ENCODE measurements at places on chromosomes 7 and 10.

DNA sequence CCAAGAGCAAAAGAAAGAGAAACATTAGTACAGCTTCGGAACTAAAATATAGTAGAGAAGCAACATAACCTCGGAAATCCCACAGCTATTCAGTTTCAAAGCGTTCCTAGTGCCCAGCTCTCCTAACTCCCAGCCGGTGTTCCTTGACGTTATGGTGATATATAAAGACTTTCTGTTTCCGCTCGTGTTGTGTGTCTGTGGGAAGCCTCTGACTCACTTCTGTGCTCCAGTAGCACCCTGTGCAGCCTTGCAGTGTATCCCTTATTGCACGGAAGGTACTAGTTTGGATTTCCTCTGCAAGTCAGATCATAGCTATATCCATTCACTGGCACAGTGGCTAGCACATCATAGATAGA, 535 bp downstream of the ASAH2B start:
- no peak for DNase-seq

DNA sequence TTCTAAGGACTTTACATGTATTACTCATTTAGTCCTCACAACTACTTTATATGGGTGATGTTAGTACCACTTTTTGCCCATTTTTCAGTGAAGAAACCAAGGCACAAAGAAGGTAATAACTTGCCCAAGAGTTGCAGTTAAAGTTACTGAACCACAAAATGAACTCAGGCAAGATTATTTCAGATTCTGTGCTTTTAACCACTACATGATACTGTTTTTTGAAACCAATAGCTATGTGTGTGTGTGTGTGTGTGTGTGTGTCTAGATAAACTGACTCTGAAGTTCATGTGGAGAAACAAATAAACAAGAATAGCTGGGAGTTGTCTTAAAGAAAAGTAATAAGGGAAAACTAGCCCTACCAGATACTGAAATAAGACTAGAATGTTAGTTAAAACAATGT, 60.8 kb upstream of the OIT3 start:
- no peak for DNase-seq

GRCh38 chr10:111278266-111278665, 201.4 kb downstream of the ADRA2A start:
- DNase-seq: no peak

GRCh38 chr7:157250605-157251228, 86.1 kb upstream of the DNAJB6 start:
- DNase-seq: no peak

DNA sequence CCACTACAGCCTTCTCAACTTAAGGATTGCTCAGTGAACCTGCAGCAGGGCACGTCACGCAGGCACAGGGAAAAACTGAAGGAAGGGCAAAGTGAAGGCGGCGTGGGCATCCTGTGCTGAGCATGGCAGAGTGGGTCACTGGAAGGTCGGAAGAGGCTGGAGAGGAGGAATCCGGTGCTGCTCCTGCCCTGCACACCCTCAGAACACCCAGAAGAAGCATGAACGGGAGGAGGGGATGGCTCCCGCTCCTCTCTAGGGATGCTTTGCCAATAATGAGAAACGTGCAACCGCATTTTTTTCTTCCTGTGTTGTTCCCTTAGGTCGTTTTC, 175.1 kb downstream of the TNS3 start:
- no peak for DNase-seq

DNA sequence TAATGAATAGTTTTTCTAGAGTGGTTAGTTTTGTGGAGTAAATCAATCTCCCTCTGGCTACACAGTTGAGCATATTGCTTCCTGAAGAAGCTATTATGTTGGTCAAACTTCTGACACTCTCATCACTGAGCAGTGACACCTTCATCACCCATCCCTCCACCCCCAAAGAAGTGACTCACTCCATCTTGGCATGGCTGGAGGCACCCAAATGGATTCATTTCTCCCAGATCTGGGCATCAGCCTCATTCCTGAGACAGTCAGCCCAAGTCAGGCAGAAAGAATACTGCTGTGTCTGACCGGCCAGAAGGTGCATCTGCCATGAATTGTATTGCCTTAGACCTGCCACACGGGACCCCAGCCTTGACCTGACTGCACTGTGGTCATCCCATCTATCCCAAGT, 117.0 kb upstream of the HABP2 start:
- no peak for DNase-seq

- DNase-seq: no peak
Observed at GRCh38 chr10:13891128-13892000, 304.6 kb downstream of the PRPF18 start.

GRCh38 chr7:23373151-23374004, 74.2 kb downstream of the MALSU1 start:
- no peak for DNase-seq

- DNase-seq: no peak
Observed at GRCh38 chr7:832167-832967, at the start of gene SUN1. Gene SUN1 (plus strand): TSS chr7:832476. CDS start chr7:832525, 49 bp downstream.

DNA sequence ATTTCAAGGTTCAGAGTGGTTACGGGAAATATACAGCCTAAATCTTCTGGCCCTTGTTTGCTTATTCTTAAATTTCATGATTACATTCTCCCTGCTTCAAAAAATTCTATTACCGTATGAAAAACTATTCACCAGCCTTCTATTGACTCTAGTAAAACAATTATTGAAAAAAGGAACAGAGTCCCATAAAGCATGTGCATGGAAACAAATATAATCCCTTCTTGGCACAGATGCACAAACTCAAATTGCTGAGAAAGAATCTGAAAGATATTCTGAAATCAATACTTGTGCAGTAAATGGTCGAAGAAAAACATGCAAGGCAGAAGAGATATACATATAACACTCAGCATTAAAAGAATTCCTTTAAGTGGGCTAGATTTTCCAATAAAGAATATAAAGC, 83.6 kb downstream of the LRRN3 start:
- no peak for DNase-seq

DNA sequence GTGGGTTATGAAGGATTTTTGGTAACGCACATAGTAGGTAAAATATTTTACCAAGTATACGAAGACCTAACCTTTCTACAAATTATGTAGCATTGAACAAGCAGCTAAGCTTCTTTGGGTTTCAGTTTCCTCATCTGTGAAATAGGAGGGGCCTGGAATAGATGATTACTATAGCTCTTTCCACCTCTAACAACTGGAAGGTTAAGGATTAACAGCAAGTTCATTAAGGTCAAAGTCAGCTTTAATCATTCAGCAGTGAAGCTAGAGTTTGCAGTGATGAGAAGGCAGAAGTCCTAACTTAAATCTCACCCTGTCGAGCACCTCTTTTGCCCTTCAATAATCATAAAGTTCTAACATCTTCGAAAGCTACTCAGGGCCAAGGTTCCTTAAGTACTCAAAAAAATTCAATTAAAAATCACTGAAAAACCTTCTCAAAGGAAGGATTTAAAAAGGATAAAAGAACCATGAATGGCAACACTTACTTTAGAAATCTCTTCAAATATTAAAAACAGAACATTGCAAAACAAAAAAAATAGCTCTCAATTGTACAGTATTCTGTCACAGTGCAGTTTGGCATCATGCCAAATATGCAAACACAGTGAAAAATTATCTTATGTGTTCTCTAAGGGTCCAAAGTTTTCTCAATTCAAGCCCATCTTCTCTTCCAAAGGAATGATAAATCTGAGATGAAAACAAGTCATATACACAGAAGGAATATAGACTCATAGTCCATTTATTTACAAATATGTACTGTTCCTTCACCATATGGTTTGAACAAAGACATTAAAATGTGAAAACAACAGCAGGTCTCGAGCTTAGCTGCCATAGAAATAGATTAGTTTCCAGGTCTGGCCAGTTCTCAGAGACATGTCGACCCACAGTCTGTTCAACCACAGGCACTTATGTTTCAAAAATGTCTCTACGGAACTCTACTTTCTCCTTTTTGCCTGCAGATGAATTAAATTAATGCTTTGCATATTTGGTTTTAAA, 152.0 kb upstream of the SLC13A1 start:
- DNase-seq: no peak

- no peak for DNase-seq
Observed at GRCh38 chr7:32175099-32175498, 104.9 kb upstream of the PDE1C start.

DNA sequence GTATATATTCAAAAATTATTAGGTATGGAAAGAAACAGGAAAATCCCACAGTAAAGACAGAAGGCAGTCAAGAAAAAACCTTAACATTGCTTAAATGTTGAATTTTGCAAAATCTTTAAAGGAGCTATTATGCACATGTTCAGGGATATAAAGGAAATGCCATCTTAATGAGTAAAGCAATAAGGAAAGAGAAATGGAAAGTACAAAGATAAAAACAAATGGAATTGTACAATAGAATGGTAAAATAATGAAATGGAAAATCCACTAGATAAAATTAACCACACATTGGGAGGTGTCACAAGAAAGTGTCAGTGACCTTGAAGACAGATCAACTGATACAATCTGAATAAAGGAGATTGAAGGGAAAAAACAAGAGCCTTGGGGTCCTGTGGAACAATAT, 82.0 kb downstream of the KIF20B start:
- DNase-seq: no peak

GRCh38 chr10:97277551-97277950, 14.9 kb downstream of the ARHGAP19 start:
- DNase-seq: no peak

DNA sequence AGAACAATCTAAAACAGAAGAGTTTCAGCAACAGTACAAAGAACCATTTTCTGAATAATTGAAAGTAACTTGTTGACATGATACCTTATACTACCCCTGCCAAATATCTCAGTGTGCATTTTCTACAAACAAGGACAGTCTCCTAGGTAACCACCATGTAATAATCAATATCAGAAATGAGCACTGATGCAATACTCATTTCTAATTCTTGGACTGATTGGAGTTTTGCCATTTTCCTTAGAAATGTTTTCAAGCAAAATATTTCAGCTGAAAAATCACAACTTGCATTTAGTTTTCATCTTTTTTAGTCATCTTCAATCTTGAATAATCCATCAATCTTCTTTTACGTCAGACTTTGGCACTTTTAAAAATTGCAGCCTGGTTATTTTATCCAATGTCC, 420.2 kb downstream of the CDC14C start:
- DNase-seq: no peak

DNA sequence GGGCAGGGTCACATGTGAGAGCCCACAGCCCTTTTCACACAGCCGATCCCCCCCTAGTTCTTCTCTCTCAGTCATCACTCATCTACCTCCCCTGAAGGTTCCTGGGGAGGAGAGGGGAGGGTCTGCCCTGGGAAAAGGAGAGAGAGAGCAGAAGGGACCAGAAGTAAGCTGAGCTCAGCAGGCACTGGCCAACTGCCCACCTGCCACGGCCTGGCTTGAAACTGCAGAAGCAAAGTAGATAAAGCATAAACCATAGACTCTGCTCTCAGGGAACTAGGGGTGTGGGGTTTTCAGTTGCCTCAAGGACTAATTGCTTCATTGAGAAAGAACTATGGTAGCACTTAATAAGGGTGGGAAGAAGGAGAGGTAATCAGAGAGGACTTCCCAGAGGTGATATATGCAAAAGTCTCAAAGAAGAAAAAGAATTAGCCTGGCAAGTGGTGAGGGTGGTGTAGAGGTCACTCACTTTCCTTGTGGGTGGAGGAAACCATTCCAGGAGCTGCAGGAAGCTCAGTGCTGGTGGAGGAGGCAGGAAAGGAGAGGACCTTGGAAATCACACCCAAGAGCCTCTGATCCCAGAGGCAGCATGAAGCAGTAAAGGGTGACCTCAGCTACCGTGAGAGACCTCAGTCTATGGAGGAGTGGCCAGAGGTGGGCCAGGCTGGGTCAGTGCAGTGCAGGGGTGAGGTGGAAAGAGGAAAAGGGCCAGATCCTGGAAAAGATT, 17.2 kb downstream of the PILRA start:
- DNase-seq: no peak

DNA sequence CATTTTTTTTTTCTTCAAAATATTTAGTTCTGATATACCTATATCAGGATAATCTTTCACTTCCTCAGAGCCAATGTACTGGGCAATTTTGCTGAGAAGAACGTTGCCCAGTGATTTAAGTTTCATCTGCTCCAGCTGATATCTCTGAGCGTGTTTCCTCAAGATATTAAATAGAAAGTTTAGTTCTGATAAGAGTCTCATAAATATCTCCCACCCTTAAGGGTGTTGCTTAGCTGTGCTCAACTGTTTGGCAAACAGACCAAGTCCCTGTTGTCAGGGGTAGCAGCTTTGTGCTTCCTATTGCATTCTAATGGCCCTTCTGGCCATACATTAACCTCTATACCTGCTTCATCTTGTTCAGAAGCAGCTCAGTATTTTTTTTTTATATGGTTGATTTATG, 84.7 kb upstream of the GPR141 start:
- no peak for DNase-seq

DNA sequence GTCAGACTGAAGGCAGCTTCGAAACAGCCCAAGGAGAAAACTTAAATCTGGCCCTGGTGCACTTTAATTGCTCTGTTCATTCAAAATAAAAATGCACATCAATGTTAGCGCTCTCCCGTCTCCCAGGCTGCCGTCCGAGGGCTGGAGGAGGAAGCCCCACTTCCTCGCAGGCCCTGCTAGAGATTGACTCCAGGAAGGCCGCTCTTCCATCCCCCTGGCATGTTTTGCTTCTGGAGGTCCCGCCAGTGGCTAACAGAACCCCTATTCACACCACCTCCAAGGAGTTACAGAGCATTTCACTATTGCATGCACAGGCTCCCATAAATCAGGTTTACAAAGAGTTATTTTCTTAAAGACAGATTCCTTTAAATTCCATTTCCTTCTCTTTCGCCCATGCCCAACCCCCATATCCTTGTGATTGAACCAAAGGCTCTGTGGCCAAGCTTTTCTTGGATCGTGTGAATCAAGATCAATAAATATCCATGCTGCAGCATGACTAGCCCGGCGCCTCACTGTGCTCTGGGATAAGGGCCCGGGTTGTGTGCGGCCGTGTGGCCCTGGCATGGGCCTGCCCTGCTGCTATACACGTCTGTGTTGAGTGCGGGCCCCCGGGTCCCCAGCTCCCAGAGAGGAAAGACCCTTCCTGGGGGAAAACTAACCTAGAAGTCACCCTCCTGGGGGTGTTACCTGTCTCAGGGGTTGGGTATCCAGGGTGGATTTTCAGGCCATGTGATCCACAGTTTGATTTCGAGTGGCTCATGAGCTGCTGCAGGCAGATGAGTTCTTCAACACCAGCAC, 118.7 kb upstream of the GDF10 start:
- DNase-seq: no peak

- no peak for DNase-seq
Observed at GRCh38 chr7:85154282-85154937, 32.4 kb downstream of the SEMA3D start.

GRCh38 chr7:39674406-39674805, 51.0 kb downstream of the RALA start:
- no peak for DNase-seq

DNA sequence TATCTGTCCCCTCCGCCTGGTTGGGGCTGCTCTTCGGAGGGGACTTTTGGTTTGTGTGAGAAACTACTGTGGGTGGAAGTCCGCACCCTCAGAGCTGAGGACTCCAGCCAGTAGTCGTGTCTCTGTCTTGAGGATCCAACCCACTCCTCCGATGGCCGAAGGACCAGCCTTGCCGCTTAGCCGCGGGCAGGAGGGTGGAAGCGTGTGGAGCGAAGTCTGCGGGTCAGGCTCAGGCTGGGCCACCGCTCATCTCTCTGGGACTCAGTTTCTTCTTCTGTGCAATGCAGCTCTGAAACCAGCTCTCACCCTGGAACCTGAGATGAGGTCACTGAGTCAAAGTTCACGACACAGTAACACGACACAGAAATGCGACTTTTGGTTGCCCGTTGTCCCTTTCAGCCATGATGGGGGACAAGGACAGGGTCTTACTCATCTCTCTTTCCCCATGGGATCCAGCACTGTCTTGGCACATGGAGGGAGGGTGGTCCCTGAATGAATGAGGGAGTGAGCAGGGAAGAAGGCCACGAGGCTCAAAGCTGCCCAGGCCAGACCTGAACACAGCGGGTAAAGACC, 133.3 kb upstream of the PODXL start:
- no peak for DNase-seq

- DNase-seq: no peak
Observed at GRCh38 chr7:81484261-81484660, 285.6 kb downstream of the HGF start.

Data from DMS79 (cell line).